ENCODE measurements at places on chromosomes 4 and X. TPM values are rescaled to one million over a fixed set of nuclear protein-coding genes. Genes with fewer than 3 reads are reported as not detected.

The IL2 gene
- not detected for total RNA-seq

The ADH4 gene
- not detected for total RNA-seq

The SMIM20 gene
- 130 TPM for total RNA-seq

The LUZP4 gene
- not detected for total RNA-seq

The MAGEA2B gene
- total RNA-seq: 3.2 TPM

The GRPR gene
- total RNA-seq: not detected

The FGG gene
- total RNA-seq: not detected

The MGAT4D gene
- not detected for total RNA-seq

The CLTRN gene
- total RNA-seq: 0.12 TPM

The HOPX gene
- total RNA-seq: not detected

GRCh38 chr4:137451172-137451825, 81.0 kb downstream of the PCDH18 start:
- no peak for DNase-seq

DNA sequence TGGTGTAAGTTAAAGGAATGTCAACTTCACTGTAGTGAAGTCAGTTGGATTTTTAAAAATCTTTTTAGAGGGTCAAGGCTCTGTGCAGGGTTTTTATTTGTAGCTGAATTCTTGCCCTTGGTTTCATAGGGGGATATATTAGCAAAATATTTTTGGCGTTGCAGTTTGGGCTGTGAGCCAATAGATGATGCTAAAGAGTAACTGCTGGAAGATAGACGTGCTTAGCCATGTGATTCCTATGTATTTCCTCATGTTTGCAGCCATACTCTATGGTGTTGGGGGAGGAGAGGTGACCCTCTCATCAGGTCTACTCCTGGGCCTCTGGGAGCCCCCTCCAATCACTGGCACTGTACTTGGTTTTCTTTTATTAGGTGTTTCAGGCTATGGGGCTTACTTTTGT, 246.7 kb upstream of the ARHGAP24 start:
- DNase-seq: no peak

DNA sequence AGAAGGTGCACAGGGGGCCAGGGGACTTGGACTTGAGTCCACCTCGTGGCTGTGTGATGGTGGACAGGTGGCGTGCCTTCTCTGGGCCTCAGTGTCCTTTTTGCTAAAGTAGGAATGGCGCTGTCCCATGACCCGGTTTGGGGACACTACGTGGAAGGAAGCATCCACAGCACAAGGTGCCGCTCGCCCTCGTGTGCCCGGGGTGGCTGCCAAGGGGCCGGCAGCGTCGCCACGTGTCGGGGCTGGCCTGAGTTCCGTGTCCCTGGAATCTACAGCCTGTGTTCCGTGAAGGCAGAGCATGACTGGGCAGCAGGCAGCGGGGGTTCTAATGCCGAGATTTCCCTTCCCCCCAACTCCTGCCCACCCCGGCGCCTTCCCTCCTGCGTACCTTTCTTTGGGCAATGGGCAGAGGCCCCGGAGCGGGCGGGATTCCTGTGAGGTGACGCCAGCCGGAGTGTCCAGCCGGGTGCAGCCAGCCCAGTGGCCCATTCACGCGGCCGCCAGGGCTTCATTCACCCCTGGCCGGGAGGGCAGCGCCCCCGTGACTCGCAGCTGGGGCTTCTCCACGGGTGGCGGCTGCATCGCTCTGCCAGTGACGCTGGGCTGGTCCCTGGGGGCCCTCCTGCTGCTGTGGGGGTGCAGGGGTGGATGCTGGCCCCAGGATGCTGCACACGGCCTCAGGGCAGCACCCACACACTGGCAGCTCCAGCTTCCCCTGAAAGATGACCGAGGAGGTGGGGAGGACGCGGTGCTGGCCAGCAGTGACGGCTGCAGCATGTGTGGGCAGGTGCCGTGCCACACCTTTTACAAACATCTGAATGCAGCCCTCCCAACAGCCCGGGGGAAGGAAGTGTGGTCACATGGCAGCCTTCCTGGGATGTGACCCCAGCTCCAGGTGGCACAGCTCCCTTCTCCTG, 21.2 kb downstream of the DOK7 start:
- peak; percentile 41 for DNase-seq

DNA sequence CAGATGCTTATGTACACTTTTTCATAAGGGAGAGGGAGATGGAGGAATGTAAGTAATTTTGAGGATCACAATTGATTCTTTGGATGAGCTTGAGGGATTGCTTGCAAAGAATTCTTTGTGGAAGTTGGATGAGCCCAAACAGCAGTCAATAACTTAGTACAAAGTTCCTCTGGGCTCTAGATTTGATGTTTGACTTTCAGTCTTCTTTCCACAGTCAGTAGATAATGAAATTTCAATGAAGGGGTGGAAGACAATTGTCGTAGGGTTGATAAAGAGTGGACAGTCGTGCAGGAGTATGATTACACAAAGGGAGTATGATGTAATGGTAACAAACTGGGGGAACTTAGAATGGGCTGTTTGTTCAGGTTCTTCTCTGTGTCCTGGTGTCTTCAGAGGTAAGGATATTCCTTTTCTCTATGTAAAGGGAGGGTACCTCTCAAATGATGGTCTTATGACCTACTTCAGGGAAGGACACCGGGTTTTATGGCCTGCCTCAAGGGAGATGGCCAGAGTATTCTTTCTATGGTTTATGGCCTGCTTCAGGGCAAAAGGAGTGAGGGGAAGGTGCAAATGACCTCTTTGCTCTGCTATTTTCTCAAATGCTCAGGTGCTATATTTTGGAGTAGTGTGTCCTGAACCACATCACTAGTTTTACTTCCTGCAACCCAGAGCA, 1.7 kb upstream of the ABRAXAS1 start:
- DNase-seq: no peak

GRCh38 chrX:7215842-7216241, 67.9 kb upstream of the PUDP start:
- DNase-seq: no peak

DNA sequence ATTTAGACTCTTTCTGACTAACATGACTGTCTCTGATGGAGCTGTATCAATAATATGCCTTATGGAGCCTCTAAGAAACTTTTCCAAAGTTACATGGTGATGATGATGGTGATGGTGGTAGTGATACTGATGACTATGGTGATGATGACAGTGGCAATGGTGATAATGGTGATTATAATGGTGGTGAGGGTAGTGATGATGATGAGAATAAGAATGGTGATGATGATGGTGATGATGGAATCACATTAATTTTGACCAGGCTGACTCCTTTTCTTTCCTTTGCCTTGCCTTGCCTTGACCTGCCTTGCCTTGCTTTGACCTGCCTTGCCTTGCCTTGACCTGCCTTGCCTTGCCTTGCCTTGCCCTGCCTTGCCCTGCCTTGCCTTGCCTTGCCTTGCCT, 31.7 kb upstream of the AREG start:
- DNase-seq: no peak

GRCh38 chrX:120731386-120731785, 101.5 kb upstream of the C1GALT1C1 start:
- DNase-seq: no peak

DNA sequence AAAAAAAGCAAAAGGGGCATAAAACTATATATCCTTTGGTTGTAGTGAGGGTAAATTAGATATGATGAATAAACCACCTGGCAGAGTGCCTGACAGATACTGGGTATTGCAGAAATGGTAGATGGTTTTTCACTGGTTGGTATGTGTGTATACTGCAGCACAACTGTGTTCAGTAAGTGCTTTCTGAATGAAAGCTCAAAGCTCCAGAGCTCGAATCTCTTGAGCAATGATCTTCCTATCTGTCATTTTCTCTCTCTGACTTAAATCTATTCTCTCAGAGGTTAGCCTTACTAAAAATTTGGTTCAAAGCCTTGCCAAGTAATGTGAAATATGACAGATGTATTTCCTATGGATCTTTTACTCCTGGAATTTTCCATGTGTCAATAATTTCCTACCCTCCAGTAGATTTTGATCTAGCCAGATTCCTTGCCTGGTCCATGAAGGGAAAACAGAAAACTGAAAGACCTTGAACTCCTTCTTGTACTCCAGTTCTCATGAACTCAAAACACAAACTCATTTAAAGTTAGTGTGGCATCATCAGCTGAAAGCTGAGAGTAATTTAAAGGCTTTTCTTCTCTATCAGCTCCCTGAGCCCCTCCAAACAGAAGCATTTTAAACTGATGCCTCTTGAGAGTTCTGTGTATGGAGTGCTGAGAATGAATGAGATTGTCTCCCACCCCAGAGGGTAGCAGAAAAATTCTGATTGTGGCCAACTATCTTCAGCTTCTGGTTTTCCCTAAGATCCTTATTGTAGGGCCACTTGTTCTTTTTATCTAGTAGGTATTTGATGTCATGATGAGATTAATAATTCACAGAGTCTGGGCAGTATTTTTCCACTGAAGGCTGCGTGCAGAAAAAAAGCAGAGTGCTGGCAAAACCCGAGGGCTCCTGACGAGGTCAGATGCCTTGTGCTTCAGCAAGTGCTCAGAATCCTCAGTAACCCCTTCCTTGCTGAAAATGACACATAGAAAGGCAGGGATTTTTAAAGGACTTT, 363.4 kb upstream of the BOD1L1 start:
- DNase-seq: no peak

GRCh38 chrX:6849716-6850414, 297.6 kb upstream of the STS start:
- peak; percentile 52 for DNase-seq

DNA sequence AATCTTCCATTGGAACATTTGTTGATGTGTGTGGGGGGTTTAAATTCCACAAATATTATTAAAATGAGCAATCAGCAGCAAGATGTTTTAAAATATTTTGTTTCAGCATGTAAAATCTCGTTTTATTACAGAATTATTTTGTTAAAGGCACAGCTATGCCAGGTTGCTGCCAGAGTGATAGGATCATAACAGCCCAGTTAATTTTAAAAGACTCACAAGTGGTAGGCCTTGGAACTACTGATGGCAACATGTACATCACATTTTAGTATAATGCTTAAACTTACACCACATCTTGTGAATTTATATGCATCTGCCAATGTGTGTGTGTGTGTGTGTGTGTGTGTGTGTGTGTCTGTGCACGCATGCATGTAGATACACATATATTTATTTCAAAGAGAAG, 97.8 kb upstream of the SPRY1 start:
- DNase-seq: no peak

DNA sequence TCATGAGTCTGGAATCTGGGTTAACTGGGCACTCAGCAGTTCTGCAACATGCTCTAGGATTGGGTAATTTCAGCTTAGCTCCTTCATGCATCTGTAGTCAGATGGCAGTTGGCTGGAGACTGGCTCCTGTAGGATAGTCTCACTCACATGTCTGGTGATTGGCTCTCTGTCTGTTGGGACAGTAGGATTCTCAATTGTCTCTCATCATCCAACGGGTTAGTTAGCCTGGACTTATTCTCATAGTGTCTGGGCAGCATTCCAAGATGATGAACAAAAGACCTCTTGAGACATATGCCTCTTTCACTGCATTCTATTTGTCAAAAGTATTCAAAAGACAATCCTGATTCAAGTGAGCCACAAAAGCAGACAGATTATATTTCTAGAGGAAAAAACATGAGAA, 795.6 kb upstream of the GALNTL6 start:
- no peak for DNase-seq

DNA sequence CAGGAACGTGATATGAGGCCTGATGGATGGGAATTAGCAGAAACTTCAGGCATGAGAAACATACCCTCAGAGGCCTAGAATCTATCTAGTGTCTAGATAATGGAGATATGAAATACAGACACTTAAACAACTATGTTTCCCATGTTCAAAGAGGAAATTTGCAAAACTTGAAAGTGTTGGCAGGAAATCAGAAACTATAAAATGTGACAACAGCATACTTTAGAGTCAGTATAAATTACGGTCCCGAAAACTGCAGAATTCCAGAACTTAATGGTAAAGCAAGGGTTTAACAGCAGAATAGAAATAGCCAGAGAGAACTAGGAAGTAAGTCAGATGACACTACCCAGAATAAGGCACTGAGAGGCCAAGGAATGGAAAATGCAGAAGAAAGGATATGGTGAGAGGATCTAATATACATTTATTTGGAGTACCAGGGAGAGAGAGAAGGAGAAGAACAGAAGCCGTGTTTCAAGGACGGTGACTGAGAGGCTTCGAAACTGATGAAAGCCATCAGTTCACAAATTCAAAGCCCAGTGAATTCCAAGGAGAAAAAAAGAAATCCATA, 7.4 kb downstream of the HTT-AS start:
- DNase-seq: no peak

DNA sequence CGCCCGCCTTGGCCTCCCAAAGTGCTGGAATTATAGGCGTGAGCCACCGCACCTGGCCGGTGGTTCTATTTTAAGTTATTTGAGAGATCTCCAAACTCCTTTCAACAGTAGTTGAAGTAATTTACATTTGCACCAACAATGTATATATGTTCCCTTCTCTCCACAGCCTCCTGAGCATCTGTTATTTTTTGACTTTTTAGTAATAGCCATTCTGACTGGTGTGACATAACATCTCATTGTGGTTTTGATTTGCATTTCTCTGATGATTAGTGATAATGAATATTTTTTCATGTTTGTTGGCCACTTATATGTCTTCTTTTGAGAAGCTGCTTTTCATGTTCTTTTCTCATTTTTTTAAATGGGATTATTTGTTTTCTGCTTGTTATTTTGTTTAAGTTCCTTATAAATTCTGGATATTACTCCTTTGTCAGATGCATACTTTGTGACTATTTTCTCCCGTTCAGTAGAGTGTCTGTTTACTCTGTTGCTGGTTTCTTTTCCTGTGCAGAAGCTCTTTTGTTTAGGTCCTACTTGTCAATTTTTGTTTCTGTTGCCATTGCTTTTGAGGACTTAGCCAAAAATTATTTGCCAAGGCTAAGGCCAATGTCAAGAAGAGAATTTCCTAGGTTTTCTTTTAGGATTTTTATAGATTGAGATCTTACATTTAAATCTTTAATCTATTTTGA, 213.2 kb downstream of the ARHGAP24 start:
- DNase-seq: no peak

GRCh38 chr4:73224886-73225285, 33.7 kb downstream of the ANKRD17 start:
- DNase-seq: no peak

GRCh38 chrX:113868177-113868576, 715.7 kb upstream of the HTR2C start:
- peak; percentile 19 for DNase-seq

DNA sequence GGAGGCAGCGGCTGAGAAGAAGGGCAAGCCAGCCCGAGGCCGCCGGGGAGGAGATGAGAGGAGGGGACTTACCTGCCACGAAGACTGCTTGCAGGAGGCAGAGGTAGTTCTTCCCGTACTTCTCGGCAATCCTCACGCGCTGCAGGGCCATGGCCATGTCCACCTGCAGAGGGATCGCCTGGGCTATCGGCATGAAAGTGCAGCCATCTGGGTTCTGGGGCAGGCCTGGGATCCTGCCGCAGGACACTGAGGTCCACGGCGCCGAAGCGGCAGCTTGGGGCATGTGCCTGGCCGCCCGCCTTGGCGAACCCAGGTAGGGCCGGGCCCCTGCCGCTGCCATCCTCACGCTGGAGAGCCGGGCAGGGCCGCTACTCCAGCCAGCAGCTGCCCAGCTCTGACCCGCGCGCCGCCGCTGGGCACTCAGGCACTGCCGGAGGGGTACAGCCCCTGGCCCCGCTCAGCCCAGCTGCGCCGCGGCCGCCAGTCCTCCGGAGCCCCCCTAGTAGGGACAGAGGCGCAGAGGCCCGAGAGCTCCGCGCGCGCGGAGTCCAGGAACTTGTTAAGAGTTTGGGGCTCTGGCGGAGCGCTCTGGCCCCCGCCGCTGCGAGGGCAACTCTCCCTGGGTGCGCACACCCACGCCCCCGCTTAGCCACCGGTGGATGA, 16.0 kb downstream of the MCF2 start:
- no peak for DNase-seq

- DNase-seq: no peak
Observed at GRCh38 chr4:170729897-170730296, 640.1 kb upstream of the AADAT start.

- DNase-seq: no peak
Observed at GRCh38 chr4:48307528-48307927, 33.8 kb upstream of the SLAIN2 start.
